ENCODE measurements at places on chromosomes 1 and 21. TPM values are rescaled to one million over a fixed set of nuclear protein-coding genes. Genes with fewer than 3 reads are reported as not detected.

GRCh38 chr1:59146651-59147358 is 150.1 kb upstream of the FGGY start:
- DNase-seq = peak; percentile 28

DNA sequence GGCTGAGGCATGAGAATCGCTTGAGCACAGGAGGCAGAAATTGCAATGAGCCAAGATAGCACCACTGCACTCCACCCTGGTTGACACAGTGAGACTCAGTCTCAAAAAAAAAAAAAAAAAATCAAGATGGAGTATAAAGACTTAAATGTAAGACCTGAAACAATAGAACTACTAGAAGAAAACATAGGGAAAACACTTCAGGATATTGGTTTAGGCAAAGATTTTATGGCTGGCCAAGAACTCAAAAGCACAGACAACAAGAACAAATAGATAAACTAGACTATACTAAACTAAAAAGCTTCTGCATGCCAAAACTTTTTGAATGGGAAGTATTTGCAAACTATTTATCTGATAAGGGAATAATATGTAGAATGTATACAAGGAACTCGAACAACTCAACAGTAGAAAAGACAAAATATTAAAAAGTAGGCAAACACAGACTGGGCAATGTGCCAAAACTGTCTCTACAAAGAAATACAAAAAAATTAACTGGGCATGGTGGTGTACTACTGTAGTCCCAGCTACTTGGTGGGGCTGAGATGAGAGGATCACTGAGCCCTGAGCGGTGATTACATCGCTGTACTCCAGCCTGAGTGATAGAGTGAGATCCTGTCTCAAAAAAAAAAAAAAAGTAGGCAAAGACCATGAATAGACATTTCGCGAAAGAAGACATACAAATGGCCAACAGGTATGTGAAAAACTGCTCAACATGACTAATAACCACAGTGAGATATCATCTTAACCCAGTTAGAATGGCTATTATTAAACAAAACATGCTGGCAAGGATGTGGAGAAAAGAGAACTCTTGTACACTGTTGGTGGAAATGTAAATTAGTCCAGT is 25.3 kb downstream of the DTL start:
- no peak for DNase-seq

The TRIM58 gene
- 2.9 TPM for total RNA-seq

The SLC22A15 gene
- 0.17 TPM for total RNA-seq

GRCh38 chr1:220089650-220090556 is at the start of gene BPNT1:
TSS of gene BPNT1 (minus strand) at chr1:220089788. CDS start at chr1:220079846, 9,942 bp downstream.
- peak; percentile 97 for DNase-seq
